ENCODE measurements at places on chromosomes 5 and 9. TPM values are rescaled to one million over a fixed set of nuclear protein-coding genes. Genes with fewer than 3 reads are reported as not detected.

Gene SHOC1
- total RNA-seq, result not detected

Gene GRIA1
- not detected for total RNA-seq

DNA sequence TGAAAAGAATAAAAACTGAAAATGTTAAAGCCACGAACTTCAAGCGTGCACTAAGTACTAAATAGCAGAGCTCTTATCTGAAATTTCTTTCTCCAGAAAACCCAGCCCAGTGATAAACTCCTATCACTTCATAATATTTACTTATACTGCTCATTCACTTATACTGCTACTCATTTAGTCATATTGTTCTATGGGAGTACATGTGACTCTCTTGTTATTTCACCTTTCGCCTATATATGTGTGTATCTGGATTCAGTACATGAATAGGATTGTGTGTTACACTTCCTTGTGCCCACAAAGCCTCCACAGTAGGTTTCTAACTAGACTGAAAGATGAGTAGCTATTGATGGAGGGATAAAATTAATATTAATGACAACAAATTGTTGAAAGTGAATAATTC is 526.8 kb upstream of the GRAMD2B start:
- no peak for DNase-seq

GRCh38 chr5:89241186-89241585 is 358.2 kb upstream of the MEF2C start:
- DNase-seq, result no peak

DNA sequence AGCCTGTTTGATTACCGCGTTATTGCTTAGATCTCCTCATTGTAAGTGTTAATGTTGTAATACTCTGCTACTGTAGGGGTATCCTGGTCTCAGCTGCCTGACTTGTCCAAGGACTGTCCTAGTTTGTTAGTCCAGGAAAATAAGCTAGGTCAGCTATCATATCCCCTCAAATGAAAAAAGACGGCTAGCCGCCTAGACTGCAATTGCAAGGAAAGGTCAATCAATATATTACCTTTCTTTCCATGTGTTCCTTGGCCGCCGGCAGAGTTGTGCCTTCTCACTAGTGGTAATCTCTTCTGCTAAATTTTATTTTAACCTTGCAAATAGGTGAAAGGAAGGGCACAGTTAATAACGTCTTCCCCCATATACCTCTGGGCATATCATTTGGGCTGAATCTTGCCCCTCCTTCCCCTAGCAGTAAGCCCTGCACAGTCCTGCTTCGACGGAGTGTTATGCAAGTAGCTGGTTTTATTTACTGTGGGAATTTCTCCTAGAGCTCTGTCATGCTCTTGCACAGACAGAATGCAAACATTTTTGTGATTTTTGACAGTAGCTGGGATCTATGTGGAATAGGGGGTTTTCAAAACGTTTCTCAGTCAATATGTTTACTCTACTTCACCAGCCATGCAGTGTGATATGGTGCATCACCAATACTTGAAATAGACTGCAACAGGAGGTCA is 288.5 kb downstream of the MAST4 start:
- no peak for DNase-seq

DNA sequence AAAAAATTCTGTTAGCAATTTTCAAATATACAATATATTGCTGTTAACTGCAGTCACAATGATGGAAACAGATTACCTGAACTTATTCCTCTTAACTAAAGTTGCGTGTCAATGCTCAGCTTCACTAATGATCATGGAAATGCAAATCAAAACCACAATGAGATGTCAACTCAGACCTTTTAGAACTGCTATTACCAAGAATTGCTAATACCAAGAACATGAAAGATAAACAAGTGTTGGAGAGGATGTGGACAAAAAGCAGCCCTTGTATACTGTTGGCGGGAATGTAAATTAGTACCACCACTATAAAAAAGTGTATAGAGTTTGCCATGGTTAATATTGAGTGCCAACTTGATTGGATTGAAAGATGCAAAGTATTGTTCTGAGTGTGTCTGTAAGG is 1409.7 kb upstream of the CDH18 start:
- no peak for DNase-seq
